ENCODE measurements at places on chromosomes 6 and 20.

GRCh38 chr20:13212750-13213149, 8.3 kb upstream of the ISM1 start:
- no peak for DNase-seq

DNA sequence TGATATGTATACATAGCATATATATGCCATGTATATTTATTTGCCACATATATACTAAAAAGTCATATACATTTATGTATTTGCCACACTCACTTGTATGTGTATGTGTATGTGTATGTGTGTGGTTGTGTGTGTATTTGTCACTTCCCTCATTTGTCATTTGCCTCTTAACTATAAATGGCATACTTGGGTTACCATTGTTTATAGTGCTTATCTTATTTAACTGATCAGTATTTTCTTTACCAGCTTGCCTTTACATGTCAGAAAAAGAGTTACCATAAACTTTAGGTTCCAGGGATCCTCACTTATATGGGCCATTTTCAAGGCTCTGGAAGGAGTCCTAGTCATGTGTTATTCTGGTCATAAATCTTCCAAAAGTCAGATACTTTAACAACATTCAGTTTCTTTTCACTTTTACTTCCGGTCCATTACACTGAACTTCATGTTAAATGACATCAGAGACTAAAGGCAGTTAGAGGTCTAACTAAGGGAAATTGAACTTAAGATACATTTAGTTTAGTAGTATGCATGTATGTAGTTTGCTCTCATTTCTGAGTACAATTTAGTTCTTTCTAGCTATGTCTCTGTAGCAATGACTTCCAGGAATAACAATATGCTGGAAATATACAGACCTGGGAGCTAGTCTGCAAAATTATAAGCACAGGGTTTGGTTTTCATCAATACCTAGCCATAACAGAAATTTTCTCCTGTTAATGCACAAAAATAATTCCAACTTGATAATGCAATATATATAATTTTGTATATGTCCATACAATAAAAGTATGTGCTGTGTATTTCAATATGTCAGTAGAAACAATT, 33.7 kb upstream of the HIVEP1 start:
- DNase-seq = no peak

GRCh38 chr6:115270953-115271352, 789.7 kb downstream of the FRK start:
- no peak for DNase-seq

GRCh38 chr20:31605902-31606803, 1.1 kb downstream of the ID1 start:
- no peak for DNase-seq

- DNase-seq = no peak
Measured at GRCh38 chr6:131920656-131921055, 30.5 kb downstream of the CCN2 start.

- DNase-seq = no peak
Measured at GRCh38 chr6:153949616-153950015, 89.4 kb upstream of the OPRM1 start.

DNA sequence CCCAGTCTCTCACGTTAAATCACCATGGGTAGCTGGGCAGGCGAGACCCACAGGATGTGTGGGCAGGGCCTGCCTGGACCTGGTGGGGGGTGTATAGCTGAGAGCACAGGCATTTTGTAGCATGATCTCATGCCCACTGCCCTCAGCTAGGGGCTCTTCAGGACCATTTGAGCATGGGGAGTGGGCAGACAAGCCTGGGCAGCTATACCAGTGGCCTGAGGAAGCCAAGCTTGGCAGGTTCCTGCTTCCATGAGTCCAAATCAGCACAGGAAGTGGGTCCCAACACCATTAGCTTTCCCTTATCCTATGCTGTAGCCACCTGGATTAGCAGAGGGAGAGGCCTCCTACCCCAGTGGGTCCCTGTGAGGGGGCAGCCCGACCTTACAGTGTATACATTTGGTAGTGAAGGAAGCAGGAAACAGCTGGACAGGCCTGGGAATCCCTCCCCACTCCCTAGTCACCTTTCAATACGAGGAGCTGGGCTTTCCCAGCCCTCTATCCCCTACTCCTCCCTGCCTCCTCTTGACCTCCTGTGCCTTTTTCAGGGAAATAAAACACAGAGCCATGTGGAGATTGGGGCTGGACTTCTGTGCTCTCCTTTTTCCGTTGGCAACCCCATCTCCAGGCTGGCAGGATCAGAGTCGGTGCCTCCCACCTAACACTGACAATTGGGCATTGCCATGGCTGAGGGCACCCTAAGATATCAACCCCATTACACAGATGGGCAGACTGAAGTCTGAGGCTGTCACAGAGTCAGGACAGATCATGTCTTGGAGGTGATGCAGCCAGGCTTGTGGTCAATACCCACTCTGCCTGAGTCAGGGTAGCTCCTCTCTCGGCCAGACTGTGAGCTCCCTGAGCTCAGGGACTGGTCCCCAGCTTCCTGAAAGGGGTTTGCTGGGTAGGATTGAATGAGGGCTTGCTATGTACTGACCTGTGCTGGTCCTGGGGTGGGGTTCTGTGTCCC, 59.8 kb downstream of the MRPL14 start:
- no peak for DNase-seq

- no peak for DNase-seq
Measured at GRCh38 chr6:72589096-72589495, 32.8 kb upstream of the KCNQ5 start.

DNA sequence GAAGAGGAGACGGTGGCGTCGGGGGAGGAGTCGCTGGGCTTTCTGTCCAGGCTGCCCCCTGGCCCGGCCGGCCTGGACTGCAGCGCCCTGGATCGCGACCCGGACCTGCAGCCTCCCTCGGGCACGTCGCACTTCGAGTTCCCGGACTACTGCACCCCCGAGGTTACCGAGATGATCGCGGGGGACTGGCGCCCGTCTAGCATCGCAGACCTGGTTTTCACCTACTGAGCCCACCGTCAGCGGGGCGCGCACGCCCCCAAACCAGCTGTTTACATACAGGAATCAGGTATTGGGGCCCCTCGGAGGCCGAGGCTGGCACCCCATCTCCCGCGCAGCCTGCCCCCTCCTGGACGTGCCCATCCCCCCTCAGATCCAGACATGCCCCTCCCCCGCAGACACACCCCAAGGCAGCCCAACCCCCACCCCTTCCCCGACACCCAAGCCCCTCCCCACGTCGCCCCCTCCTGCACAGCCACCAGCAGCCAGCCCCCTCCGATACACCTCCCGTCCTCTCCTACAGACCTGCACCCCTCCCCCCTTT, 1.4 kb downstream of the SOX12 start:
- no peak for DNase-seq

DNA sequence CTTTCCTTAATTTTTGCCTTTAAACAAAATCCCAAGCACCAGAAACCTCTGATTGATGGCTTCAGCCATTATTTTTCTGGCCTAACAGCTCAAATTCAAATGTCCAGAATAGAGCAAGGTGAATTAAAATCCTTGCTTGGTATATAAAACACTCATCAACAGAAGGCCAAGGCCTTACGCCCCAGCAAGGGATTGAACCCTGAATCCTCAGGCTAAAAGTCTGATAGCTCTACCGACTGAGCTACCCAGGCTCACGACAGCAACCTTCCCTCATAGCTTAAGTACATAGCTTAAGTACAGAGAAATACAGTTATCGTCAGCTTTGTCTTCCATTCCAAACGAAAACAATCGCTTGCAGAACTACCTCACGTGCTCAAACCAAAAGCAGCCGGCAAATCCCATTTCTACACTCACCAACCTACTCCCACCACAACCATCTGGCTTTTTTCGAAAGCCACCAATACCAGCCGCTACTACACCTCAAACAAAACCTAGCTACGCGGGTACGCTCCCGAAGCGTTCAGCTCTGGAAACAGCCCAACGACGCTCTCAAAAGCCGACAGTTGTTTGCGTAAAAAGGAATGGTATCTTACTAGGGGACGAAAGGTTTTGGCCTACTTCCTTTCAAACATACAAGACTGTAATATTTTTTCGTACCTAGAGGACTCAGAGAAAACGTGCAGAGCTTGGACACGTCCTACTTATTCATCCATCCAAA, 167.5 kb downstream of the GPX5 start:
- DNase-seq = no peak

DNA sequence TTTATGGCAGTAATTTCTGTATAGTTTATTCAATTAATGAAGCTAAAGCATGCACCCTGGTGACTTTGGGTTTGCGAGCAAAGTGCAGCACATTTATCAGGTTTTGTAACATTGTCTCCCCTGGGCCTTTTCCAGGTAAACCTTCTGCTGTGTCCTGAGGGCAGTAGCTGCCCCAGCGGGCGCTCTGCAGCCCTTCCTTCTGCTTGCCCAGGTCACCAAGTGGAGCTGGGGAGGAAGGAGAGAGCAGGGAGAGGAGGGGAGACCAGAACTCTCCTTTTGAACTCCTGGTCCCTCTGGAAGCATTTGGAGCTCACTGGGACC, 145.6 kb downstream of the DLL1 start:
- DNase-seq = no peak

DNA sequence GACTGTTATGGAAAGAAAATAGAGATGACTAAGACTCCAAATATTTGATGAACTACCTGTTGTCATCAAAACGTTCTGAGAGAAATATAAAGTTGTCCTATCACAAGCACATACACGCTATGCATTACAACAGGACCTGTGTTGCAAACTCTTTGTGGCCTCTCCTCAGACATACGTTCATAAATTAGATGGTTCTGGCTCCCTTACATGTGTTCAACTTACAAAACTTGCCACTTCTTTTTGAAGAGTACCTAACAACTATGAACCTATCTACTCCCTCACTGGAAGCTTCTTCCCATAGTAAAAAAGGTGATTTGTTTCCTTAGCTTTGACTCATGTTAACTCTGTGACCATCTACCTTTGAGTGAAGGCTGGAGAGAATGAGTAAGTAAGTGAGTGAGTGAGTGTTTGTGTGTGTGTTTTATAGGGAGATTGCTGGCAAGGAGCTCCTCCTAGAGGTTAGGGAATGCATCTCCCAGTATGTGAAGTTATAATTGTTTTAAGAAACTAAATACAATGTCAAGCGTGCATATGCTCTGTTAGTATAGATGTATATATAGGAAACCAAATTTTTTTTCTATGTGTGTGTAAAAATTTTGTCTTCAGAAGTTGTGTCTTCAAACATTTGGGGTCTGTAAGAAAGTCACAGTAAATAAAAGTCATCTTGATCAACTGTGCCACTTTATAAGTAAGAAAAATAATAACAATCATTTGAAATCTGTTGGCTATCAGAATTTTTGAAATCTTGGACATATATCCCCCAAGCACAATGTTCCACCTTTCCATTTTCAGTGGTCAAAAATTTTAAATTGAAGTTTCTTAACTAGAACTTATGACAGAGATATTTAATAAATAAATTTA, 1211.1 kb upstream of the GJE1 start:
- DNase-seq = no peak

GRCh38 chr20:10481676-10482075, 46.6 kb downstream of the SLX4IP start:
- no peak for DNase-seq

DNA sequence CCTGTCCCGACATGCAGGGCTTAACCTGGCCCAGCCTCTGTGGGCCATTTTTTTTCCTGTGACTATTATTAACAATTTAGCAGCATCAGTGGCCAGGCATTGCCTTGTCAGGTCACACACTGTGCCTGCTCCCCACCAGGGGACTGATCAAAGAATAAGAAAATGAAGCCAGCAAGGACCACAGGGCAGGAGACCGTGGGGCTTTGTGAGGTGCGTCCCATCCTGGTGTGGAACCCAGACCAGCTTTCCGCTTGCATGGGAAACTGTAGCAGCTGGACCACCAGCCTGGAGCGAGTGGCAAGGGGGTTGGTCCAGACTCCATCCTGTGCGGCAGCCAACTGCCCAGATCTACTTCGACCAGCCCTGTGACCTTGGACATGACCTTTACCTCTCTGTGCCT, 218.3 kb downstream of the ANKRD60 start:
- no peak for DNase-seq

GRCh38 chr6:100470422-100471120, 5.8 kb upstream of the SIM1 start:
- no peak for DNase-seq

- DNase-seq = no peak
Measured at GRCh38 chr6:106648651-106649308, 19.4 kb downstream of the QRSL1 start.

- no peak for DNase-seq
Measured at GRCh38 chr6:156508126-156508525, 269.1 kb upstream of the ARID1B start.

DNA sequence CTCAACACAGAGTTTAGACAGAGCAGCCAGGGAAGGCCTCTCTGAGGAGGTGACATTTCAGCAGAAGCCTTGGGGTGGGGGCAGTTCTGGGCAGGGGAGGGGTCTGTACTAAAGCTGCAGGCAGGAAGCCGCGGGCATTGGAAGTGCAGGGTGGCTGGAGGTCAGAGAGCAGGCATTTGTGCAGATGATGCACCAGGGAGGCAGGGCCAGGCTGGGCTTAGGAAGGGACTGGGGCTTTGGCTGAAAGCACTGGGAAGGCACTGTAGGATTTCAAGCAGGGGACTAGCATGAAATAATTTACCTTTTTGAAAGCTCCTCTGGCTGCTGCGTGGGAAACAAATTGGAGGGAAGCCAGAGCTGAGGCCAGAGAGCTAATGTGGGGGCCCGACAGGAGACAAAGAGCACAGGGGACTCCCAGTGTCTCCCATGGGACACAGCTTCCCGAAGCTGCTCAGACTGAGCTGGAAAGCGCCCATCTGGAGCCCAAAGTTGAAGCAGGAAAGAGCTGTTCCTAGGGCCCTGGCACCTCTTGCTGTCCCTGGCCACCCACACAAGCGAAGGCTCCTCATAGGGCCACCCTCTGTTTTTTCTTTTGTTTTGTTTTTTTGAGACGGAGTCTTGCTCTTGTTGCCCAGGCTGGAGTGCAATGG, 19.3 kb downstream of the ADA start:
- no peak for DNase-seq

- DNase-seq = no peak
Measured at GRCh38 chr6:42190554-42191183, 4.1 kb downstream of the GUCA1B start.

GRCh38 chr6:90484903-90485302, 102.0 kb downstream of the MAP3K7 start:
- no peak for DNase-seq

DNA sequence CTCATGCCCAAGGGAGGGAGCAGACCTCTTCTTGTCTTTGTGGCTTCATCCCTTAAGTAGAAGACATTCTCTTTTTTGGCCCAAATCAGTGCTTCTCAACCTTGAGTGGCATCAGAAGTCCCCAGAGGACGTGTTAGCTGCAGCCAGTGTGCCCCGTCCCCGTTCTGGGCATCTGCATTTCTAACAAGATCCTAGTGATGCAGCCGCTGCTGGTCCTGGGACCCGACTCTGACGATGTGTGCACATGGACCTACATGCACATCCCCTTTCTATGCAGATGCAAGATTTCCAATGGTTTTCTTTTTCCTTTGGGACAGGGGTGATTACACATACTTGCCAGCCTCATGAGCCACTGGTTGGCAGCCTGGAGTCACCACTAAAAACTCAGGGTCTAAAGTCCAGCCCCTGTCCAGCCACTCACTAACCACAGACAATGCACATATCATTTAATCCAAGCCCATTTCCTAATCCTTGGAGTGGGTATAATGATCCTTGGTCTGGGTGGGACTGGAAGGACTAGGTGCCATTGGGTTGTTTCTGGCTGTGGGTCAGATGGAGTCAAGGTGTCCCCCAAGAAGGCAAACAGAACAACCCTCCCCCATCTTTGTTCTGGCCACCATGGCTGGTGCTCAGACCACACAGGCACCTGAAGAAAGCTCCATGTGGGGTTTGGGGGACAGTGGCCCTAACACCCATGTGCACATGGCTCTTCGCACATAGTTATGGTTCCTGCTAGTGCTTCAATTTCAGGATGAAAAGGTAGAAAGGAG, 6.4 kb downstream of the ACSS1 start:
- DNase-seq = no peak
